ENCODE measurements at places on chromosomes 11 and 22. TPM values are rescaled to one million over a fixed set of nuclear protein-coding genes. Genes with fewer than 3 reads are reported as not detected.

The MS4A4A gene
- polyA plus RNA-seq, result 11.9 TPM

The KCNK4 gene
- 0.09 TPM for polyA plus RNA-seq

The CTNND1 gene
- 224 TPM for polyA plus RNA-seq

The TMPRSS5 gene
- polyA plus RNA-seq, result 0.75 TPM

The PRAME gene
- polyA plus RNA-seq, result not detected

The DUSP18 gene
- 11.3 TPM for polyA plus RNA-seq

The USP2 gene
- 4.2 TPM for polyA plus RNA-seq

The OR2D2 gene
- polyA plus RNA-seq, result not detected

The SUSD2 gene
- 36.9 TPM for polyA plus RNA-seq

The UBQLN3 gene
- polyA plus RNA-seq, result not detected

The OR6A2 gene
- polyA plus RNA-seq, result 0.03 TPM

The IGLL1 gene
- polyA plus RNA-seq, result 0.60 TPM

The APOBEC3H gene
- polyA plus RNA-seq, result 0.42 TPM

The NDUFS8 gene
- polyA plus RNA-seq, result 83.7 TPM

The MAJIN gene
- 0.09 TPM for polyA plus RNA-seq

The SMTN gene
- 96.3 TPM for polyA plus RNA-seq

The ABTB2 gene
- 1.3 TPM for polyA plus RNA-seq

The HDAC10 gene
- polyA plus RNA-seq, result 55.5 TPM

The GRAP2 gene
- polyA plus RNA-seq, result 1.8 TPM

The OR51B4 gene
- 0.07 TPM for polyA plus RNA-seq

The OR8J1 gene
- polyA plus RNA-seq, result not detected

The BBOX1 gene
- polyA plus RNA-seq, result 0.96 TPM

The LRRC74B gene
- 0.22 TPM for polyA plus RNA-seq

The PGA5 gene
- polyA plus RNA-seq, result 0.40 TPM

The GRM5 gene
- 0.06 TPM for polyA plus RNA-seq

The BRD1 gene
- polyA plus RNA-seq, result 36.8 TPM

The UBQLNL gene
- polyA plus RNA-seq, result 0.70 TPM

The ZDHHC24 gene
- polyA plus RNA-seq, result 8.5 TPM

The APOA4 gene
- polyA plus RNA-seq, result 4,166 TPM

The SCGB1C1 gene
- not detected for polyA plus RNA-seq

The TRIM49D1 gene
- polyA plus RNA-seq, result not detected

Data from large intestine (tissue), 12 donors.